Stimulated activated CD4-positive, alpha-beta T cell treated with anti-CD3 and anti-CD28 coated beads, Interleukin-15, amount 100 ng/mL, for 1 hour (primary cell): ENCODE measurements at places on chromosomes 6 and 20.
A peak's percentile ranks its signal among the peaks of the same experiment; 100 is the strongest.

GRCh38 chr20:39190666-39191570 is 228.8 kb downstream of the DHX35 start:
- no peak for DNase-seq

DNA sequence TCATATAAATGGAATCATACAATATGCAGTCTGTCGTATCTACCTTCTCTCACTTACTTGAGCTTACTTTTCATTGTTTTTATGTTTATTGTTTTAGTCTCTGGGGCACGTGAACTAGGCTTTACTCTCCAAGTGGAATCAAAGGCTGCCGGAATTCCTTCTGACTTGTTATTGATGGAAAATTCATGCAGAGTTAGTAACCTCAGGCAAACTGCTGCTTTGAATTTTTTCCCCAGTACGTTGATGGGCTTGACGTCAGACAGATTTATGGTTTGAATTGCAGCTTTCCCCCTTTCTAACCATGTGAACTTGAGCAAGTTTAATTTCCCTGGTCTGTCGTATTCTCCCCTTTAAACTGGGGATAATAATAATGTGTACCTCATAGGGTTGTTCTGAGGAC is 68.6 kb downstream of the ZDHHC14 start:
- no peak for DNase-seq

DNA sequence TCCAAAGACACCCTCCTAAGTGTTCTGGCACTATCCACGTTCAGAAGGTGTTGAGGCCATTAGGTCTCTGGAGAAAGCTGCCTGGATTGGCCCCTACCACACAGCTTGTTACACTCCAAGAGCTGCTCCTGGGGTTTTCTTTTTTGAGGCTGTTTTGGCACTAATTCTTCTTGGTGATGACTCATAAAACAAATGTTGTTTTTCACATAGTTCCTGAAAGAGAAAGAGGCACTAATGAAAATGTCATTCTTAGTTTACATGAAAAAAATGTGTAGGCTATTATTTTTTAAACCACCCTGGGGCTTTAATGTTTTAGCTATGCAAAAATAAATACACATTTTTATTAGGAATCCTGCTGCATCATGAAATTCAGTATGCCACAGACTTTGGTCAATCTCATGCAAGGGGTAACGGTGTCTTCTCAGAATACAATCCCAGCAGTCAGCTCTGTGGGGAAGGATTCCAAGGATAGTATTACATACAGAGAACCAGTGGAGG is 38.1 kb downstream of the TBPL1 start:
- no peak for DNase-seq

GRCh38 chr20:560680-561079 is 17.1 kb upstream of the CSNK2A1 start:
- no peak for DNase-seq

GRCh38 chr6:127266892-127267645 is 405 bp downstream of the RNF146 start:
- DNase-seq = peak; percentile 43

DNA sequence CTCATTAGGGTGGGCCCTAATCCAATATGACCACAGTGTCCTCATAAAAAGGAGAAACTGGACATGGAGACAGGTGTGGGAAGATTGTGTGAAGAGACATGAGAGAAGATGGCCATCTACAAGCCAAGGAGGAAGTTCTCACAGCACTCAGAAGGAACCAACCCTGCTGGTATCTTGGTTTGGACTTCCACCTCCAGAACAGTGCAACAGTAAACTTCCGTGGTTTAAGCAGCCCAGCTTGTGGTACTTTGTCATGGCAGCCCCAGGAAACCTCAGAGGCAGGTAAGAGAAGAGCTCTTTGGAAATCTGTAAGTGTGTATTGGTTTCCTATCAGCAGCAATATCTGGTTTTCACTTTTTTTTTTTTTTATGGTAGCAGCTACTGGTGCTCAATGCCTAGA is 16.5 kb upstream of the CNKSR3 start:
- DNase-seq = no peak

DNA sequence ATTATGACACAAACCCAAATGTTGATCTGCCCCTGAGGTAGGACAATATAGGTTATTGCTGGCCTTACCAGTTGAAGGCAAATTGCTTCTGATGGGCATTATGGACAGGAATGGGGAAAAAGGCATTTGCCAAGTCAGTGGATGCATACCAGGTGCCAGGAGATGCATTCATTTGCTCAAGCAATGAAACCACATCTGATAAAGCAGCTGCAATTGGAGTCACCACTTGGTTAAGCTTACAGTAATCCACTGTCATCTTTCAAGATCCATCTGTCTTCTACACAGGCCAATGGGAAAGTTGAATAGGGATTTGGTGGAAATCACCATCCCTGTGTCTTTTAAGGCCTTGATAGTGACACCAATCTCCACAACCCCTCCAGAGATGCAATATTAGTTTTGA is 648.6 kb downstream of the COL12A1 start:
- DNase-seq = no peak

DNA sequence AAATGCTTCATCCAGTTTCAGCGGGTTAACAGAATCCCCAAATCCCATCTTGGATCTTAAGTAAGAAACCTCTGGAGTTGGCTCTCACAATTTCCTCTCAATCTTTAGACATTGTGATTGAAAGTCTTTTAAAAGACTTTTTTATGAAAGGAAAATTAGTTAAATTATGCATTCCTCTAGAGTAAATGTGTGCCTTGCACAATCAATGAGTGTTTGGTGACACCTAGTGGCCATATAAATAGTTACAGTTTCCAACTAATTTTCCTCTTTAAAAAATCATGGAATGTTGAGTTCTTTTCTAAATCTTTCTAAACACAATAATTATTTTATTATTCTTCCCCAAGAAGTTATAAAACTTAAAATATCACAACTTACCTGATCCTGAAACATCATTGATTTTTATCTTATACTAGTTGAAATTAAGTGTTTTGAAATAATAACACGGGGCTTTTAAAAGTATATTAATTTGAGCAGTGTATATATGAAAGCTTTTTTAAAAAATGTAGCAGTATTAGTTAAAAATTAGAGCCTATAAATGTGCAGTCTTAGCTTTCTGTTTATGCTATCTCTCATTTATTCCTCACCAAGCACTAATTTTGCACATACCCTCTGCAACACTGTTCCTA is 66.4 kb downstream of the PKHD1 start:
- DNase-seq = no peak

- DNase-seq = no peak
Observed at GRCh38 chr6:163527291-163527690, 112.8 kb downstream of the QKI start.

DNA sequence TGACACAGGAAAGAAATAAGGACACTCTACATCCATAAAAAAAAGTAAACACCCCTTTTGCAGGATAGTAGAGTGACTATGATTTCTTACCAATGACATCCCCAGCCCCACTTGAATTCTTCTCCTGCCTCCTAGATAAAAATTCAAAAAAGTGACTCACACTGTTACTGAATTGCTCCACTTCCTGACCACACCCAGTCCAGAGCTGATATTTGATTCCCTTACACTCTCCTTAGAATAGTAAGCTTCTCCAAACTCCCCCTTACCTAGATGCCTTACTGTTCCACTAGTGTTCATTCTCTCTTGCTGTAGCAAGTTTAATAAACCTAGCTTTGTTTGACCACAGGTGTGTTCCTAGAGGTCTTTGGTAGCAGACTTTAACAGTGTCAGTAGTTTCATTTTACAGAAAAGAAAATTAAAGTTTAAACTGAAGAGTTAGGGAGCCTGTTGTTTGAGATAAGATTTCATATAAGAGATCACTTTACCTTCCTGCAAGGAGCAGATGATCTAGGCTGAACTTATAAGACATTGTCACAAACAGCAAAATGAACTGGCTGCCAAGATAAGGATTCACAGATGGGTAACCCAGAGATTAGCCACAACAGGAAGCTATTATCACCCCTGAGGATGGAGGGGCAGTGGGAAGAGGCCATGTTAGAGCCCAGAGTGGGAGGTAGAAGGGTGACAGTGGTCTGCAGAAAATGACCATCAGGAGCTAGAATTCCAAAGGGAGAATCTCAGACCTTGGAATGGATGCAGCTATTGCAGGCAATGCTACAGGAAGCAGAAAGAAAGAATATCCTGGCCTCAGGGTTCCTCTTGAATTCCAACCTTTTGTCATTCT is 28.4 kb upstream of the BTN3A2 start:
- DNase-seq = no peak

DNA sequence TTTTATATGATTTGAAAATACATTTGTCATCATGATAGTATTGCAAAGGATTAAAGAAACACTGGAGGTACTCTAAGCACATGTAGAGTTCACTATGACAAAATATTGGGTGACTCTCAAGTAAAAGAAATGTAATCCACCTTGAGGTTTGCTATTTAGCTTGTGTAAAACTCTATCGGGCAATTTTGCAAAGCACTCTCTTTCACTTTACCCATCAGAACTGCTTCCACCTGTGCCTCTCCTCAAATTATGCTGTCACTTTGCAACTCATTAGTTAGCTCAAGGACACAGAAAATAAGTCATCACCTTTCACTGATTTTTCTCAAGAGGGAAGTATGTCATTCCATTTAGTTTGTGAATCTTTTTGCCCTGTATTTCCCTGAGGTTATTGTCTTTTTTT is 14.0 kb downstream of the TRDN start:
- no peak for DNase-seq

GRCh38 chr6:23445157-23445710 is 680.8 kb upstream of the NRSN1 start:
- no peak for DNase-seq

DNA sequence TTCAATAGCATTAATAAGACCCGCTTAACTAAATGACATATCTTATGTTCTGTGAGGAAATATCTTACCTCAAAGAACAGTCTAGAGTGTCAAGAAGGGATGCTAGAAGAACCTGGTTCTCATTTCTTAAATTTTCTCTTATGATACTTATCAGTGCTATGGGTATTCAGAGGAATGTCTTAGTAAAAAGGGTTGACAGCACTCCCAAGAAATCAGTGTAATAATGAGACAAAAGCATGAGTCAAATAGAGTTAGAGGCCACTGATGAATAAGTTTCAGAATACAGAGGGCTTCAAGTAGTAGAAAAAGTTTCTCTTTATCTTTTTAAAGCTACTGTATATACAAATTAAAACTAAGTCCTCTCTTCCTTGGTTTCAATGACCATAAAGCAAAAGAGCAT is 242.8 kb downstream of the GJA1 start:
- no peak for DNase-seq

DNA sequence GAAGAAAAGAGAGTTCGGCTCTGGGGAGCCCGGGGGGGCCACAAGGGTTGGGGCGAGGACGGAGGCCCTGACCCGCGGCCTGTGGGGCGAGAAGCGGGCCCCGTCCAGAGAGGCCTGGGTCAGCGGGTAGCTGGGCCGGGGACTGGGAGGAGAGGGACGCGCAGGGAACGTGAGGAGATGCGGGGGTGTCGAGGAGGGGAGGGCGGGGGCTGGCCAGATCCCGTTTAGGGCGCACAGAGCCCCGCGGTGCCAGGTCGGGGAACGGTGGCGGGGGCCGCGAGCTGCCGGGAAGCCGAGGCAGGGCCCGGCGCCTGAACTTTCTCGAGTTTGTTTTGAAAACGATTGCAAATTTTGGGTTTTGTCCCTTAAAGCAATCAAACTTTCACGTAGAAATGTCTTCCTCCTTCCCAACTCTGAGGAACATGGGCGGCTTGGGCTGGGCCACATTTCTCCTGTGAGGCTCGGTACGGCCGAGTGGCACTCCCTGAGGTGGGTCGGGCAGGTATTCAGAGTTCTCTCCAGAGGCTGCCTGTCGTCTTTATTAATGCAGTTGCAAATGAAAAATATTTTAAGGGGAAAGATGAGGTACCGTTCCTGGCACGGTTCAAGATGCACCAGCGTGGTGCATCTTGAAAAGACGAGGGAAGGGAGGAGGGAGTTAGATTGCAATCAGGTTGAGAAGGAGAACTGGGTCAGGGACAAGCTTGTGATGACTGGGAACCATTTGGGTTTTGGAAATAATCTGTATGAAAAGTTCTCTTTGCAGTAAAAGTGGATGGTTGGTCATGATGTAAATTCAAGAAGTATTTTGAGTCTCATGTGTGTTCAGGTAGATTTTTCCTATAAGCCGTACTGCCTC is 972 bp downstream of the RNF8 start:
- no peak for DNase-seq

- no peak for DNase-seq
Observed at GRCh38 chr6:14209000-14209399, 91.4 kb downstream of the CD83 start.

DNA sequence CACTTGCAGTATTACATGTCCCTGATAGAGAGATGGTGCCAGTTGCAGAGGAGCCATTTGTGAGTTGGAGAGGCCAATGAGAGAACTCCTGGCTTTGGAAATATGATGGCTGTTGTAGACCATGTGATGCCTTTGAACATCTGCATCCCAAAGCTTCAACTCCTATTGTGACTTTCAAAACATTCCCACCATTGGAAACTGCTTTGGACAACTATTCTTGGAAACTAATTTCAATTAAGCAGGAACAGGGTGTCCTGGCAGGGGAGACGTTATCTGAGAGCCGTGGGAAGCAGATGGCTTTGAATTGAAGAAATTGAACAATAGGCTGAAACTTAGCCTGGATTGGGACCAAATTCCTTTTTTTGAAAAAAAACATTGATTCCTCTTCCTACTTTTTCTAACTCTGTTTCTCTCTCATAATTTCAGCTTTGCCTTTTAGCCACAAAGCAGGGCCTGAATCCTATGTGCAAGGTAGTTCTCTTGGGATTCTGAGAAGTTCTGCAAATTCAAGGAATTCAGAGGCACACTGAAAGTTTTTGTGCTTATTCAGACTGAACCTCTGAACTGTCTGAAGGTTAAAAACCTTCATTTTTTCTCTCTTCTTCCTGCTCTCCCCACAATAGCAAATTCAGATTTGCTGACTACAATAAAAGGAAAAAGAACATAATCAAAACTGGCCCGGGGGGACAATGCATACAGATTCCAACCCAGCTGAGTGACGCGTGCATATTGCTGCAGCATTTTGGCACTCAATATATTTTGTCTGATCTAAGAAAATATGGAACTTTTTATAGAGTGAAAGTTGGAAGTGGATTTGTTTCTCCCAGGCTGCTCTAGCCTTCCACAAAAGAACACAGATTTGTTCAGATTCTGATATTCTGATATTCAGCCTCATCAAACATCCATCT is 720.4 kb upstream of the CHD6 start:
- no peak for DNase-seq

GRCh38 chr6:149200282-149200945 is 117.1 kb upstream of the TAB2 start:
- no peak for DNase-seq

- DNase-seq = no peak
Observed at GRCh38 chr6:44972709-44973108, 355.4 kb upstream of the RUNX2 start.

GRCh38 chr6:35046862-35047261 is 94.3 kb downstream of the TCP11 start:
- DNase-seq = no peak

DNA sequence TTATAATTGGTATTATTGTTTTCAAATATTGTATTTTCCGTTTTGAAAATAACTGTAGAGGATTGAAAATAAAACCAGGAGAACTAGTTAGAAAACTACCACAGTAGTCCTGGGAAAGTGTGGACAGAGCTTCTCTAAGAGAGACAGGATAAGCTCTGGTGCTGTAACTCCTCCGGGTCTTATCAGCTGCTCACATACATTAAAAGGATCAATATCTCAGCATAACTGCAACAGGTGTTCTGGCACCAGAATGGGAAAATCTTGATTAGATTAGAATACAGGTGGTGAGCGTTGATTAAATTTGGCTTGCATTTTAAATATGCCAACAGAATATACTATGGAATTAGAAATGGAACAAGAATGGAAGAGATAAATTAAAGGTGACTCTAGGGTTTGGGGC is 1138.9 kb upstream of the ADGRB3 start:
- DNase-seq = no peak
